ENCODE measurements at places on chromosomes 11 and 22.

DNA sequence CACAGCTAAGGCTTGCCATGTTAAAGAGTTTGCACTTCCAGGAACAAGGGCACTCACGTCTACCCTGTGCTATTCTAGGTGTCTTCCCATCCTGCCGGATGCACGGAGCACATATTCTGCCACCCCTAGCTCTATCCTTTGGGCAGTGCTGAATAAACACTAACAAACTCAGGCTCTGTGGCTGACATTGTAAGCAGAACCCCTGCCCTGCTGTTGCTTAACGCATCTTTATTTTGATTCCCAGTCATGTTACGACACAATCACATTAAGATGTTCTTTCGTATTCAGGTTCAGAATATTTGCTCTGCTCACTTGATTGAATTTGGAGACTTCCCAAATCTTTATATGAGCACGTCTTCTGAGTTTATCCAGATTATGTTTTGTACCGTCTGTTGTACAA lies 3.7 kb upstream of the HDHD5 start:
- no peak for DNase-seq

DNA sequence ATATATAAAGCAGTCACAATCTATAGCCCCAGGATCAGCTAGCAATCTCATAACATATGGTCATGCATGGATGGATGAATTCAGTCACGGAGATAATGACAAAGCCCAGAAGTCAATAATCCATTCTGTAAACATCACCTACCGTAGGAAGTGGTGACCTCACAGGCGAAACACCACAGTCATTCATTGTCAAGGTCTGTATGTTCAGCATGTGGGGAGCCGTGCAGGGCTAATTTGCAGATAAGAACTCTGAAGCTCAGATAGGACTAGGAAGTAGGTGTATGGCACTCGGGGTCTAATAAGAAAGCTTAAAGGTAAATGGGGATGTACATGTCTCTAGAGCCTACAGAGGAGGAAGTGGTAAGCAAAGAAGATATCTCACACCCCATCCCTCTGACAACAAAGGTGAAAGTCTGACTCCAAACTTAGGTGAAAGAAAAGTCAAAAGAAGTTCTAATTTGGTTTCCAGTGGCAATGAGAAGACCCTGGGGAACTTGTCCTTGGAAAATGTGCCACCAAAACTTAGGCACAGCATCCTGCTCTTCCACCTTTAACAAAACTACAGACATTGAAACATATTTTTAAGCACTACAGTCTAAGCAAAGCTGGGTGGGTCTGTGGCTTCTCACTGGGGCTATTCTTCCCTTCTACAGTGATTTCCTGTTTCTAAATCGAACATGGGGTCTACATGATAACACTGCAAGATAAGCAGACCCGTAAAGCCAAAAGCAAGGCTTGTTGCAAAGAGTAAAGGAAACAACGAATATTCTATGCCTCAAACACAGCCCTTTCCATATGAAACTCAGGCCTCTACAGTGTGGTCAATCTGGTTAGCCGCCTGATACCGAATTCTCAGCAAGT lies 5.2 kb downstream of the CRTAM start:
- no peak for DNase-seq

GRCh38 chr22:25383278-25383820 lies 163.9 kb downstream of the CRYBB2 start:
- peak; percentile 71 for DNase-seq

DNA sequence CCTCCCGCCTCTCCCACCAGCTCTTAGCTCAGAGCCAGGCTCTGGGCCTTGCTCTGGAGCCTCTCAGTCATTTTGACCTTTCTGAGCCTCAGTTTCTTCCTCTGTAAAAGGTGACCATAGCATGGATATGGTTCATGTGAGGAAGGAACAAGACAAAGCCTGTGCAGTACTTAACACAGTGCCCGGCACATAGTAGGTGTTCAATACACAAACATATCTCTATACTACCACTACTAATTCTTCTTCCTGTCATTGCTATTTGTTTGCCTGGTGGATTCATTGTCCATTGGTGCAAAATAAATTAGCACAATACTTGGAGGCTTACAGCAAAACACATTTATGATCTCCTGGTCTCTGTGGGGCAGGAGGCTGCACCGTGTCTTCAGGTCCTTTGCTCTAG lies 21.6 kb upstream of the MPPED1 start:
- DNase-seq: no peak

DNA sequence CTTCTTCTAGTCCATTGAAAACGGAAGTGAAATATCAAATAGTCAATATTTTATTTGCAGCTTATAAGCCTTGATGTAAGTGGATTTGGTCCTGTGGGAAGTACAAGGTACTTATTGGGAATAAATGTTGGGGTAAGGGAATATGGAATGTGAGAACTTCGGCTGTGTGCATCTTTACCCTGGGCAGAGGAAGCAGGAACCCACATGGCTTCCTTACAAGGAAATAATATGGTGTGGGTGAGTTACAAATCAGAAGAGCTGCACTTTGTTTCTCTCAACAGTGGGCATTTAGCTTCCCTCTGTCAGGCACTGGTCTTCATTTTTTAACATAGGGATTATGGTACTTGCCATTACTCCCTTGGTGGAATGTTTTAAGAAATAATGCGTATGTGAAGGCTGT lies 77.9 kb downstream of the SCN3B start:
- DNase-seq: no peak

DNA sequence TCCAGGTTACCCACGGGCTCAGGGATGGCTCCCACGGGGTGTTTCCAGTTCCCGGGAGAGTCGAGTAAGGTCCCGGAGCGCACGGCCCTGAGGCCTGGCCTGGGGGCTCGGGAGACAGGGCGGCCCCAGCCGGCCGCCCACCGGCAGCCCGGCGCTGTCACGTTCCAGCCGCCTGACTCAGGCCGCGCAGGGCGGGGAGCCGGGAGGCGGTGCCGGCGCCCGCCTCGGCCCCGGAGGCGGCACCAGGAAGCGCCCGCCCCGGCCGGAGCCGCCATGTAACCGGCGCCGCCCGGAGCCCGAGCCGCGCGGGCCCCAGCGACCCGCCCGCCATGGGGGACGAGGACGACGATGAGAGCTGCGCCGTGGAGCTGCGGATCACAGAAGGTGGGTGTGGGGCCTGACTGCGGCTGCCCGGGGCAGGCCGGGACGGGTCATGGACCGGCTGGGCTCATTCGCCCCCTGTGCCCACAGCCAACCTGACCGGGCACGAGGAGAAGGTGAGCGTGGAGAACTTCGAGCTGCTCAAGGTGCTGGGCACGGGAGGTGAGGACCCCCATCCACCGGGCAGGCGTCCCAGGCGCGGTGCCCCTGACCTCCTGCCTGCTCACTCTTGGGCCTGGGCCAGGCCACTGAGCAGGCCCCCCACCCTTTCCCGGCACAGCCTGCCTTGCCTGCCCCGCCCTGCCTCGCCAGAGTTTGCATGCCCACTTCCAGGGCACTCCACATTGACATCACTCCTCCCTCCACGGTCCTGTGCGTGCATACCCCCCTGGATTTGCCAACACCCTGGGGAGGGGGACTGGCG lies at the start of gene RPS6KA4:
TSS of gene RPS6KA4 (plus strand) at position 256 of the 805 bp plus-strand sequence. CDS start at position 330, 74 bp downstream.
- DNase-seq: peak; percentile 69

DNA sequence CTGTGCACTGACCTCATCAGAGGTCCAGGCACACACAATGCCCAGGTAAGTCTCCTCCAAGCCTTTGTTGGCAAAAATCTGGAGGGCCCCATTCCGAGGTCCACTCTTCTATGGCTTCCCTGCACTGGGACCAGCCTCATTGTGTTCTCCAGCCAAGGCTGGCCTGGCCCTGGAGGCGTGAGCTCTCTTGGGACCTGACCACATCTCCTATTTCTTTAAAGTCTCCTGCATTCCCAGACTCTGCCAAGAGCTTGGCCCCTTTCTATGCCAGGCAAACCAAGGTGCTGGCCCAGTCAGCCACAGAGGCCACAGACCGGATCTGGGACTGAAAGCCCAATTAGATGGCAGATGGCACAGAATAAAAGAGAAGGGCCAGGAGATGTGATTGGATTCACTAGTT lies 55.1 kb downstream of the C11orf58 start:
- DNase-seq: no peak

GRCh38 chr22:29478326-29479276 lies 1.4 kb upstream of the NEFH start:
- peak; percentile 78 for DNase-seq

- no peak for DNase-seq
These were observed 204.2 kb upstream of the TBCEL start for GRCh38 chr11:120819437-120820365.

DNA sequence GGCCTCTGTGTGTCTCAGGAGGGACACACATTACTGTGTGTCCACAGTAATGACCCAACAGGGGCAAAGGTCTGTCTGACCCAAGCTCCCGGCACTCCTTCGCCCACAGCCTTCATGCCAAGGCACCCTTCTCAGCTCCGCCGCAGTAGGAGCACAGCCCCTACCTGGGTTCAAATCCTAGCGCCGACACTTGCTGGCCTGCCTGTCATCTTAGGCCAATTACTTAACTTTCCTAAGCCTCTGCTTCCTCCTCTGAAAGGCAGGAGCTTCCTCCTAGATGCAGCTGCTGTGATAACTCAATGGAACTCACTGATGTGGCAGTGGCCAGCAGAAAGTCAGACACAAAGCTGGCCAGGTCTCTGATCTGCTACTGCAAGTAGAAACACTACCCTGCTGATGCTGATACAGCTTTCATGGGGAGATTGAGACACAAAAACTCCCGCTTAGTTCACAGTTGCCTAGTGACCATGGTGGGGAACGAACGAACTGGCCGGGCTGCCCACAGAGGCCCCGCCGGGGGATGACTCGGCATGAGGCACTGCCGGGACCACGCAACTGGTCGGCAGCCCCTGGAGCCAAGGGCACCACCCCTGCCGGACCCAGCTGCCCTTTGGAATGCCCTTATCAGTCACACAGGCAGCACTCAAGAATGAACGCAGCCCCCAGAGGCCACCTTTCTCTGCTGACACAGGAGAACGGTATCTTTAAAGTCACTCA lies 8.1 kb downstream of the EHD1 start:
- no peak for DNase-seq

DNA sequence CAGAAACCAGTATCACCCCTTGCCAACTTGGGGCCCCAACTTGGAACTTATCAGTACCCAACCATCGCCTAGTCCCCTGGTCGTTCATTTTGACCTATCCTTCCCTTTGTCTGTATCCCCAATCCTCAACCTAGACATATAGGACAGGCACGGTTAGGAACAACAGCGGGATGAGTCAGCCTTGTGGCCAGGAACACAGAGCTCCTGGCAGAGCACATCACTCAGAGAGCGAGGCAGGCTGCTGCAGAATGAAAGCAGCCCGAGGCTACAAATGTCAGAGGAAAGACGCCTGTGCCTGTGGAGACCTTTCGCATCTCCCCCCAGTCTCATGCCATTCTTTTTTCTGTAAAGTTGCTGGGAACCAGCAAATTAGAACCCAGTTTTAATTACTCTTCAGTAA lies 14.6 kb downstream of the DKK3 start:
- no peak for DNase-seq

GRCh38 chr11:20351751-20352262 lies 11.7 kb upstream of the HTATIP2 start:
- no peak for DNase-seq

DNA sequence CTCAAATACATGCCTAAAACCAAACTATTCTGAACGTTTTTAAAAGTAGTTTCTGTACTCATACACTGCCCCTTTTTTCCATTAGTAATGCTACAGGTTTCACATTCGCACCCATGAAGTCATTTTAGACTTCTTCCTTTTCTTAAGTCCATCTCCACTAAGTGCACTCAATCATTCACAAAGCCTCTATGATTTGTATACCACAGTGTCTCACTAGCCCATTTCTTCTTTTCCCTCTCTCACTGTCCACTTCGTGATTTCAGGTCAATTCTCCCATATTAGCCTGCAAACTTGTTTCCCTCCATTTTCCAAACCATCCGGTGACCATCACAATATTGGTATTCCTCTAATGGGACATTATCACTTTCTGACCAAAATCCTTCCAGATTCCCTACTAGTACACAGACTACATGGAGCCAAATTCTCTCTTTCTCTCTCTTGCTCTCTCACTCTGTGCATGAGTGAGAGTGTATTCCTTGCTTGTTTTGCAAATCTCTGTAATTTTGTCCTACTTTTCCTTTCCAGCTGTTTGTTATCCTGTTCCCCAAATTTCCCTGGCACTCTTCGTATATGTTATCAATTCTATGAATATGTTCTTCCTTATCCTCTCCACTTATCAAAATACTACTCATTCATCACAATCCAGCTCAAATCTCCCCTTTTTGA lies 3.4 kb upstream of the ZC3H12C start:
- no peak for DNase-seq

DNA sequence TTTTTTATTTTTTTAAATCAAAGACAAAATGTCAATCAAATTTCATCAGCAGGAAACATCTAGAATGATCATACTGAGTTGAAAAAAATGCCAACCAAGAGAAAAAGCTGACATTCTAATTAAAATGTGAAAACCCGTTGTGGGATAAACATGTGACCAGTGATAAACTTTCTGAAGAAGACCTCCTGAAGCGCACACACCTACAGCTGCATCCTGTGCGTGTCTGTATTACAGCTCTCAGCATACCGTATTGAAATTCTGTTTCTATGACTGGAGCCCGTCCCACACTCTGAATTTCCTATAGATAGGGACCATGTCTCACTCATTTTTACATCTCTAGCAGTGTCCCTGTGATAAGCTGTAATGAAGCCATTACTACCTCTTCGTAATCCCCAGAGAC lies 12.2 kb upstream of the NUP50 start:
- no peak for DNase-seq

- no peak for DNase-seq
These were observed 248.4 kb upstream of the B3GAT1 start for GRCh38 chr11:134660416-134660815.

DNA sequence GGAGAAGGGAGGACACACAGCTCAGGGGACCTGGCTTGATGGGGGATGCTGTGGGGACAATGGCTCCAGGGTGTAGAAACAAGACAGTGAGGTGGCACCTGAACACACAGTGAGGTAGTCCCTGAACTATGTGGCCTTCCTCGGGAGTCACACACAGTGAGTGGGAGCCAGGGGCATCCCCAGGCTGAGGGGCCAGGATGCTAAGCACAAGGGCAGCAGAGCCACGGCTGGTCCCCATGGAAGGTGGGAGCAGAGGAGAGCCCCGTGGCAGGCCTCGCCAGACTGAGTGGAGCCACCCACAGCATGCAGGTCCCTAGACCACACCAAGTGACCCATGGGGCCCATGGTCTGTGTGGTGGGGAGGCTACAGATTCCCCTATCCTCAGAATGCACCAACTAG lies 26.0 kb upstream of the ABCC8 start:
- no peak for DNase-seq
